ENCODE measurements at places on chromosomes 4 and X.

GRCh38 chr4:143202824-143203223 lies 18.1 kb downstream of the USP38 start:
- no peak for DNase-seq

DNA sequence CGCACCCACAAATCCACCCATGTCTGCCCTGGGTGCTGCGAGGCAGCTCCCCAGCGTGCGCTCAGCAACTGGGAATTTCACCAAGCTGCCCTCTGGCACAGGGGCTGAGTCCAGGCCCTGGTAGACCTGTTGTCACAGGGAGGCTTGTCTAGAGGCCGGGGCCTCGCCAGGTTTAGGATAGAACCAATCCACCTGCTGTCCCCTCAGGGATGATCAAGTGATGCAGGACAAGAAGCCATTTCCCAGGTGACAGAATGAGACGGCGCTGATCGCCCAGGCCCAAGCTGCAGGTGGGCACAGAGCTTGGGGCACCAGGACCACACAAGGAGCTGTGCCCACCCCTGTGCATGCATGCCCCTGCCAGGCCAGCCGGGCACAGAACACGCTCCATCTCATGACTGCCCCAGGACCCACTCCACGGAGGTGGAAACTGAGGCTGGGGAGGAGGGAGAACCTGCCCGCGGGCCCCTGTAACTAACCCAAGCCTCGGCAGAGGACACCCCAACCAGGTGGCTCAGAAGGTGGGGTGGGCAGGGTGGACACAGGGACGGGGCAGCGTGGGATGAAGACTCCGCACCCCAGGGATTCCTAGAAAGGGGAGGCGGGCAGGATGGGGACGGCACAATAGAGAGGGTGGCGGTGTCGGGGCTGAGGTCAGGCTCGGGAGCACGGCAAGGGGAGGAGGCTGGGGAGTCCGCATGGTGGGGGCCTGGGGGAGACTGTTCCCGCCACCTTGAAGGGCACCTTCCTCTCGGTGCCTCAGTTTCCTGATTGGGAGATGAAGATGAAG lies 78.0 kb downstream of the ZFYVE28 start:
- DNase-seq = no peak

DNA sequence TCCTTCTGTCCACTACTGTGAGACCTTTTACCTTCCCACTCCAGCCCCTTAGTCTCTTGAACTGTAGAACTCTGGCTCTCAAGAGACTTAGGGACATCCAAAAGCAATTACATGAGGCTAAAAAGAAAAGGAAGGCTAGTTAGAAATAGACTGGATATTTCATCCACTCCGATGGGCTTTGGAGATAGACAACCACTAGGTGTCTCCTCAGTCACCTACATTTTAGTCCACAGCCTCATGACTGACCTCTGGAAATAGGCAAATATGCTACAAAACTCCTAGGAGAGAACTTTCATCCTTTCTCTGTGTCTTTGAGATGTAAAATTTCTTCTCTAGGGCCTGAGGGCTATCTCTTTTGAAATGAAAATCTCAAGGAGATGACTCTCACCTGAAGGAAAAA lies 45.1 kb upstream of the LAMP2 start:
- no peak for DNase-seq

DNA sequence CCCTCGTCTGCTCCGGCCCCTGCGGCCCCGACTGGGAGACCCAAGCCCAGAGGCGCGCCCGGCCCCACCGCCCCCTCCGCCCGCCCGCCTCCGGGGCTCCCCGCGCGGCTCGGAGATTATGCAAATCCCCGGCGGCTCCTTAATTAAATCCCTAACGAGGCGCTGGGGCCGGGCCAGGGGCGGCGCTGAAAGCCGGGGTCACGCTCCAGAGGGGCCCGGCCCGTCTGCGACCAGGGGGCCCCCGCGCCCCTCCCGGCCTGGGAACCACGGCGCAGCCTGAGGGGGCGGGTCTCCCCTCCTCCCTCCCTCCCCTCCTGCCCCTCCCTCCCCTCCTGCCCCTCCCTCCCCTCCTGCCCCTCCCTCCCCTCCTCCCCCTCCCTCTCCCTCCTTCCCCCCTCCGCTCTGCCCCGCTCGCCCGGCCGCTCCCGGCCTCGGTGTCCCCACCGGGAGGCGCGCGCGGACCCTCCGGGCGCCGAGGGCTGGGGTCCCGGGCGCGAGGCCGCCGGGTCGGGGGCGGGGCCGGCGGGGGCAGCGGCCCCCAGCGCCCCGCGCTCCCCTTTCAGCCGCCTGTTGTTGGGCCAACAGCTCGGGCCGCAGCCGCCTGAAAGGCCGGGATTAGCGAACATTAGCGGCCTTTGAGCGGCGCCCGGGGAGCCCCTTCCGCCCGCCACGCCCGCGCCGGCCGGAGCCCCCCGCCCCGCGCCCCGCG lies 25.9 kb upstream of the FGFR3 start:
- DNase-seq = no peak

- DNase-seq = no peak
Measured at GRCh38 chr4:125582302-125582701, 267.5 kb downstream of the FAT4 start.

DNA sequence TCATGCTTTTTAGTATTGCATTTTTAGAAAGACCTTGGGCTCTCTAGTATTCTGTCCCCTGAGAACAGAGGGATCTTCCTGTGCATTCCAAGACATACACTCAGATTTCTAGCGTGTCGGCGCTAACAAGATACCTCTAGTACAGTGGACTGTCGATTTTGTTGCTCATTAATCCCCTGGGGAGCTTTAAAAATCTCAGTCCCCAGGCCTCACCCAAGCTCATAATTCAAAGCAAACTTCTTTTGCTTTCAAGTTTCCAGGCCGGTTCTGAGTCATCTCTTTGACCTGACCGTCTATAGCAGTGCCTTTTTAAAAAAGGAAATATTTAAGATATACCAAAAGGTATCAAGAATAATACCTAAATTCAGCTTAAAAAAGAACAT lies 137.0 kb downstream of the AMMECR1 start:
- no peak for DNase-seq

- peak; percentile 19 for DNase-seq
Measured at GRCh38 chrX:23742174-23742696, 841 bp downstream of the ACOT9 start.

- no peak for DNase-seq
Measured at GRCh38 chr4:82677327-82677726, 115.5 kb upstream of the TMEM150C start.

GRCh38 chrX:68432648-68433047 lies 647 bp downstream of the OPHN1 start:
- no peak for DNase-seq

GRCh38 chr4:121073004-121073435 lies 685 bp upstream of the NDNF start:
- no peak for DNase-seq

DNA sequence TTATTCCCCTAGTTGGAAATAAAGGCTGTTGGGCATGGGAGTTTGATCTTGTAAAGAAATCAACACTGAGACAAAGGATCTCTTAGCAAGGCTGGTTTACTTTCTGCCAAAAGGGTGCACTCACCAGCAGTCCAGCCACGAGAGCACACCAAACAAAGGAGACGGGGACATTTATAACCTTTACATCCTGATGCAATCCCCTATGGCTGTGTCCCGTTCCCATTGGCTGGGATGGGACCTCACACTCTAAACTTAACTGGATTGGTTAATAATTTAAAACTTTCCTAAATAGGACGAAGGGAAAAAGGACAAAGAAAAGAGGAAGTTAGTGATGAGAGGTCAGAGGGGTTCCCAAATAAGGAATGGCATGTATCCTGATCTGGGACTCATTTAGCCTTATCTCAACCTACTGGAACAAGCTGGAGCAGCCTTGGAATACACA lies 17.9 kb downstream of the METAP1 start:
- no peak for DNase-seq

- peak; percentile 89 for DNase-seq
Measured at GRCh38 chrX:134807039-134807729, 148.9 kb upstream of the PLAC1 start.

- DNase-seq = no peak
Measured at GRCh38 chr4:15413010-15413622, 14.7 kb upstream of the C1QTNF7 start.

GRCh38 chr4:85701861-85702321 lies 226.9 kb downstream of the ARHGAP24 start:
- DNase-seq = no peak

DNA sequence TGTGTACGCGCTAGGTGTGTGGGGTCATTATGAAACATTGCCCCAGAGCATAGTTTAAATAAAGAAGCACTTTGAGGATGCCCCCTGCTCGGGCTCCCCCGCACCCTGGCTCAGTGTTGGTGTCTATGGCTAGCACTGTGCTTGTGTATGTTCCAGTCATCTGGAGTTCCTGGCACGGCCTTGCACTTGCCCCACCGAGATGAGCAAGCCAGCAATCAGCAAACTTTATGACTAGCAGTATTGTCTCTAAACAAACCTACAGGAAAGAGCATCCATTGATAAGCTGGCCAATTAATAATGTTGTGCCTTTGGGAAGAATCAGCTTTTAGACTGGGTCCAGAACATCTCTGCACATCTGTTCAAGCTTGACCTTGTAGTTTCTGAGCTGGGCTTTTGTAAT lies 707 bp upstream of the SHROOM4 start:
- no peak for DNase-seq

DNA sequence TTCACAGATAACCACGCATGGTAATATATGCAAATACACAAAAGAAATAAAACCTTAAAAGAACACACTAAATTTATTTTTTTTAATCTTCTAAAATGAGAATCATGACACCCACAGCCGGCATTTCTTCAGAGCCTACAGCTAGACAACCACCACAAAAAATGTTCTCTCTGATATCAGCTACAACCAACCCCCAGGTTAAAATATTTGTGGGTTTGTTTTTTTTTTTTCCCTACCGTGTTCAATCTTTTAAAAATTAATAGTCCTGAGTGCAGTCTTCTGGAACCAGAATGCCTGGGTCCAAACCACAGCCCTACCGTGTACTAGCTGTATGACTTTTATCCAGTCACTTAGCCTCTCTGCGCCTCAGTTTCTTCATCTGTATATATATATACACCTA lies 36.0 kb downstream of the MAML3 start:
- no peak for DNase-seq

DNA sequence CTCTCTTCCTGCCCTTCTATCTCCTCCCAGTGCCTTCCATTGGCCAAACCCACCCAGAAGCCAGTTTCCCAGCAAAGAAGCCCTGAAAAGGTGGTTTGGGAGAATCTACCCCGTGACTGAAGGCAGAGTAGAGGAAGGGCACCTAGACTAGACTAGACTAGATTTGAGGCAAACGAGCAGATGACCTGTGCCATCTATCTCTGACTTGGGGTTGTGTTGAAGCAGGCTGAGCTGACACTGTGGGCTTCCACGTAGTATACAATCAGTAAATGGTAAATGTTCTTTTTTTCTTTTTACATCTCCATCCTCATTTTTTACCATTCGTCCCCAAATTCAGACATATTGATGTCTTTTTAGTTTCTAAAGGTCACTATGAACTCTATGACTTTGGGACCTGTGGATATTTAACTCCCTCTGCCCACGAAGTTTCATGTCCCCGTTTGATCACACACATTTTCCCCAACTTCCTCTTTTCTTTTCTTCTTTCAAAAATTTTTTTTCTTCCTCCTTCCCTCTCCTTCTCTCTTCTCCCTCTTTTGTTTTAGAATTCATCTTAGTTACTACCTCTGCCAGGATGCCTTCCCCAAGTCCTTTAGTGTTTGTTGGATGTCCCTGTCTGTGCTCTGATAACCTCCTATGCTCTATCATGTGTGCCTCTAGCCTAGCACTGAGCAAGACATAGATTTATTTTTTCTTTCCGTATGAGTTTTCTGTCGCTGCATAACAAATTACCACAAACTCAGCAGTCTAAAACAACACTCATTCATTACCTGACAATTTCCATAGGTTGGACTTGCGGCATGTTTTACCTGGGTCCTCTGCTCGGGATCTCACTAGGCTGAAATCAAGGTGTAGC lies 6.2 kb upstream of the AFF1 start:
- no peak for DNase-seq

GRCh38 chr4:182492423-182492822 lies 249.2 kb downstream of the TENM3 start:
- no peak for DNase-seq

DNA sequence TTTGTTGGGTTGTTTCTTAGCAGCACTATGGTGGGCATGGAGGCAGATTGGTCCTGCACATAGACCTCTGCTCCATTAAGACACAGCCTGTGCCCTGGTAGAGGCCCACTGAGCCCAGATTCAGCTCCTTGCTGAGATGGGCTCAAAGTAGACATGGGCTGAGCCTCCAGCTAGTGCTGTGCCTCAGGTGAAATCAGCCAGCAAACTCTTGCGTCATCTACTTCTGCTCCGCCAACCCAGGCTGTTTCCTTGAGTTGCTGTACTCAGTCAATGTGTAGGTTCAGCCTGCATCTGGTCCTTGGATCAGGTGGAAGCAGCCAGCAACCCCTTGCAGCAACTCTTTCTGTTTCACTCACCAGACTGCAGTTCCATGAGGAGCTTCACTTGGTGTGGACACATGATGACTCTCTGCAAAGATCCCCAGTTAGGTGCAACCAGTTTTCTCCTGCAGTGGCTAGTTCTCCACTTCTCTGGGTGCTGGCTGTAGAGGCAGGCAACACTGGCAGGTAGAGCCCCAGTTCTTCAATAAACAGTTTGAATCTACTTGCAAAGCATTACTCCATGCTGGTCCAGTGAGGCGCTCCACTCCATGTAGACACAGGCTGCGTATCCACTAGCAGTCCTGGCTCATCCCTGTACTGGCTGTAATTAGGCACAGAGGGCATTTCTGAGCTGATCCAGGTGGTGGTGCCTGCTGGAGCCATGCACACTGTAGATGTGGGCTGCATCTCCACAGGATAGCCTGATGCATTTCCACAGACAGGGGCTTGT lies 199.0 kb upstream of the MAMLD1 start:
- DNase-seq = no peak

DNA sequence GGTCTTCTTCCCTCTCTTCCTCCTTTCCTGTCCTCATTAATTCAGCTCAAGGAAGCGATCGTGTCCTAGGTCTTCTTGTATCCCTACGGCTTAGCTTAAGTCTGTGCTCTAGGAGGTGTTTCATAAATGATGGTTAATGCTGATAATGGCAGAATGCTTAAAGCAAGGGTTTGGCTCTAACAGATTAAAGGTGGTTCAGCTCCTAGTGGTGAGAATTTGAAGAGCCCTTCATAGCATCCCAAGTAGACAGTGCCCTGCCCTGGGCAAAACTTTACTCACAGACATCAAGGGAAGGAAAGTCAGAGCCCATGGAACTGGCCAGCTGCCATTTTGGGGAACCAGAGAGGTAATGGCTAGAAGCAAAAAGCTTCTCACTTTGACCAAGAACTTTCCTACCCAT lies 47.0 kb upstream of the PGRMC1 start:
- DNase-seq = no peak

DNA sequence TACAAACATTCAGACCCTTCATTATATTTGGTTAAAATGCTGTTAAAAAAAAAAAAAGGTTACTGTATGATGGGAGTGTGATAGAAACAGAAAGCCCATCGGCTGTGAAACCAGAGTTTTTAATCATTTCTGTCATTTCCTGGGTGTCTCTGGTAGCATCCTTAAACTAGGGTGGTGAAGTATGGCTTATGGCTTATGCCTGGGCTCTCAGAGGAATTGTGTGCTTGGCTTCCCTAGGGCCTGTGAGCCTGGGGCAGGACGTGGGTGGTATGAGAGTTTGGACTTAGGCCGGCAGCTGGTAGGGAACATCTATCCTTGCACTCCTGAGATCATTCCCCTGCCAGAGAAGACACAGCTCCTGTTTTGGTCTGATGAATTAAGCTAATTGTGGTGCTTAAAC lies 52.2 kb downstream of the DCUN1D4 start:
- no peak for DNase-seq

GRCh38 chr4:152590179-152591031 lies 54.5 kb upstream of the FBXW7 start:
- no peak for DNase-seq

GRCh38 chr4:88295656-88296055 lies 11.3 kb upstream of the PPM1K start:
- DNase-seq = no peak

Measured in CD4-positive, alpha-beta T cell treated with Interleukin-12 subunit alpha and Interleukin-12 subunit beta, for 1 hour (primary cell).